CD4-positive, alpha-beta T cell (primary cell): ENCODE measurements at places on chromosomes 7 and 10.

DNA sequence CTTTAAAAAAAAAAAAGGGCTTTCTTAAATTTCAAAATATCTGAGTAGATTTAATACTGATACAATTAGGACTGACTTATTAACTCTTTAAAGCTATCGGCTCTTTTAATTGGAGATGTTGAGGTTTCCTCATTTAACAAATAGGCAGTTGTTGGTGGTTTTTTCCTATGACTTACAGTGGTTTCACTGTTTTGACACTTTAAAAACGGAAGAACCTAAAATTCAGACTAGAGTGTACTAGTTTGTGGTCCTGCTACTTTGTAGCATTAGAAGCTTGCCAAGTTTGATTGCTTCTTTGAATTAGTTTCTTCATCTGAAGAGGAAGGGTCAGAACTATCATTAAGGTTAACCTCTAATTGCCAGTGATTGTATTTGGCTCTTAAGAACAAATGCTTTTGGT, 27.7 kb downstream of the CUL1 start:
- DNase-seq = peak; percentile 21

DNA sequence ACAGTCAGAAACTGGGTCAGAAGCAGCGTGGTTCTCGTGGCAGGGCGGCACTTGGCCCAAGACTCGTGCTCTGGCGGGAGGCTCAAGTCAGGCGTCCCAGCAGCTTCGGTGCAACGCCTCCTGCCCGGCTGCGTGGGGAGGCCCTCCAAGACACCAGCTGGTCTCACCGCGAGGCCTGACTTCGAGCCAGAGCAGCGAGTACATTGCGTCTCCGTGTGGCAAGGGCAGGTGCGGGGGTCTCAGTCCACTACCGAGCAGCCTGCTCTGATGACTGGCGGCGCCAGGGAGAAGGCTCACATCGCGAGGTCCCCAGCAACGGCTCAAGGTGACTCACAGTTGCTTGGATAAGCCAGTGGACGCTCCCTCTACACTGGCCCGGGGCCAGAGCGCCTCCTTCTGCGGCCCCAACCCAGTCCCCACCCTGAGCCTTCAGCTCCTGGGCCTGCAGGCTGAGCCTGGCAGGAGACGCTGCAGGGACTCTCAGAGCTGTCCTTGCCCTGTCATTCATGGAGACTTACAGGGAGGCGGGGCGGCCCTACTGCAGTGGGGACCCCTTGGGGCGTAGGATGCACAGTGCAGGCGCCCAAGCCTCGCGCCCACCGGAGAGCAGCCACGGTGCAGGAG, 41.9 kb upstream of the PRKAR1B start:
- no peak for DNase-seq

DNA sequence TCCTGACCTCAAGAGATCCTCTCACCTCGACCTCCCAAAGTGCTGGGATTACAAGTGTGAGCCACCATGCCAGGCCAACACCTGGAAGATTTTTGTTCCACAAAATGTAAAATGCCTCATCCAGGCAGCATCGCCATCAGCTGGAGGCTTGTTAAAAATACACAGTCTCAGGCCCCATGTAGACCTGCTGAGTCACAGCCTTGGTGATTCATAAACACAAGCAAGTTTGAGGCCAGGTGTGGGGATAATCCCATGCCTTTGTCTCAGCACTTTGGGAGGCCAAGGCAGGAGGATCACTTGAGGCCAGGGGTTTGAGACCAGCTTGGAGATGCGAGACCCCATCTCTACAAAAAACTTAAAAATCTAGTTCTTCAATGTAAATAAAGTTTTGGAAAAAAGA, 49.1 kb upstream of the FOXK1 start:
- no peak for DNase-seq

DNA sequence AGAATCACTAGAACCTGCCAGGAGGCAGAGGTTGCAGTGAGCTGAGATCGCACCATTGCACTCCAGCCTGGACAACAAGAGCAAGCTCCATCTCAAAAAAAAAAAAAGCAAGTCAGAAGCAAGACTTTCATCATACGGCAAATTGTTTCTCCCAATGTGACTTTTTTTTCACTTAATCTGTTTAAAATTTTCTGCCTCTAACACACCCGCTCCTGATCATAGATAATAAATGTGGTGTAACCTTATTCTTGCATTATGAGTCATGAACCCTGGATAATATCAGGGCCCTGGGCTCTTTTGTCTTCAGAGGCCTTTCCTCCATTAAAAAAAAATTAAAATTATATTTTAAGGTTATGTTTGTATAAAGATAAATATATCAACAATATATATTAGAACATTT, 111.4 kb upstream of the JCAD start:
- no peak for DNase-seq

- DNase-seq = no peak
Measured at GRCh38 chr7:41224063-41224763, 478.7 kb downstream of the INHBA start.

DNA sequence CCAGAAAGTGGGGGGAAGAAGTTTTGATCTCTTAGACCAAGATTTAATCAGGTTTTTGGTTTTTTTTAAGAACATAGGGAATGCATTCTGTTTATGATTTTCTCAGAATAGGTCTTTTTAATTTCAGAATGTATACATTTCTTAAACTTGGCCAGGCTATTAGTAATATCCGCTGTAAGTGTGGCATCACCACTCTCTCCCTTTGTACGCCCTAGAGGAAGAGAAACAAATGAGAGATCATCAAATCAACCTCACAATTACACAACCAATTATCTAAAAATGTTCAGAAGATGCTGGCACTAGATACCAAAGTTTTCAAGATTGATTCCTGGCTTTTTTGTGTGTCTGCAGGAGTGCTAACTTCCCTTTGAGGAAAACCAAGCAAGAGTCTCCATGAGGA, 70.0 kb downstream of the KLF6 start:
- DNase-seq = no peak
